ENCODE measurements at places on chromosomes 11 and 22.

- no peak for DNase-seq
Measured at GRCh38 chr11:11512090-11512489, 109.7 kb downstream of the GALNT18 start.

DNA sequence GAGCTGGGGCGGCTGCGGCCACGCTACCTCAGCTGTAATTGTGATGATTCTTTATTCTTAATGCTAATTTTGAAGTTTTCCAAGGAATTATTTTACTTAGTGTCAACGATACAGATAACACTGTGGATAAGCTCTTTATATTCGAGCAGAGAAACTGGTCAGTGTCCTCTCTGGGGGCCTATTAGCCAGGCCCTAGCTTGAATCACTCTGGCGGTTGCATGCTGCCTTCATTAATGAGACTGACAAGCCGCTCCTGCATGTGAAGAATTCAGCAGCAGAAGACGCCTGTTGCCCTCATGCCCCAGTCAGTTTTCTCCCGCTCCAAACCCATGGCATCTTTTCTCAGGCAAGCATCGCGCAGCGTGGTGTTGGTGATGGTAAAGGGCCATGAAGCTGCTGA is 851.7 kb downstream of the OPCML start:
- DNase-seq = no peak

GRCh38 chr22:35835267-35835997 is 117.8 kb downstream of the APOL5 start:
- no peak for DNase-seq

DNA sequence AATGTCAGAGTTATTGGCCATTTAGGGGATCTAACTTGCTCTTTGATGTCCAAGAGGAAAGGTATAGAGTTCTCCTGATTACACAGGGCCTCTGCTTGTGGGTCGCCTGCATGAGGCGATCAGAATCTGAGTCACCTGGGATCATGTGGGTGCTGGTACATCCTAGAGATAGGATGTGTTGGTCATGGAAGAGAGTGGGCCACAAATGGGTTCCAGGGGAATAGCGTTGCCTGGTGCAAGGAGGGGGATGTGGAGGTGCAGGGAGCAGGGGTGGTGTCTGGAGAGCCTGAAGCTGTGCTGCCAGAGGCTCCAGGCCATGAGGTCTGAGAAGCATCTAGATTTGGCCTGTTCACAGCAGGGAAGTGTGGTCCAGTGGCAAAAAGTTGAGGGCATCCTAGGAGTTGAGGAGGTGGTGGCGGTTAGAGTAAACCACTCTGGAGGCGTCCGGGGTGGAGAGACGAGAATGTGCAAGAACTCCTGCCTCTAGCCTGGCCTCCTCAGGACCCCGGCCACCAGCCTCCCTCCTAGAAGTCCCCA is 92.8 kb downstream of the MED15 start:
- no peak for DNase-seq

- no peak for DNase-seq
Measured at GRCh38 chr22:27647540-27647939, 154.0 kb downstream of the MN1 start.

- DNase-seq = no peak
Measured at GRCh38 chr11:7544021-7544420, 30.2 kb downstream of the PPFIBP2 start.

GRCh38 chr11:28743061-28743550 is 634.9 kb downstream of the METTL15 start:
- DNase-seq = no peak

- no peak for DNase-seq
Measured at GRCh38 chr22:23055449-23056179, 14.7 kb upstream of the GNAZ start.

DNA sequence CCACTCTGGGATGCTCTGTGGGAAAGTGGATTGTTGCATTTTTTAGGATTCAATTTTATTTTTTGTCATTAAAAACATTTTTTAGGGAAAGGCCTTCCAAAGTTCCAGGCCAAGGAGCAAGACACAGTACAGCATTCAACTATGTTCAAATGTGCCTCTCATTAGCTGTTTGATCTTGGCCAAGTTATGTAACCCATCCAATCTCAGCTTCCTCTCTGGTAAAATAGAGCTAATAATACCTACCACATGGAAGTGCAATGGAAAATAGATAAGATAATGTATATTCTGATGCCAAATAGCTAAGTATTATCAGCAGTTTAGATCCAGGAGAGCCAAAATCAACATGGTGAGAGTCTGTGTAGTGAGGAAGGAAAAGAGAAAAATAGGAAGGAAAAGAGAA is 220.3 kb upstream of the SESN3 start:
- no peak for DNase-seq

- no peak for DNase-seq
Measured at GRCh38 chr11:117738246-117738957, 58.6 kb downstream of the DSCAML1 start.

- no peak for DNase-seq
Measured at GRCh38 chr11:124658501-124658900, 15.0 kb downstream of the SIAE start.

DNA sequence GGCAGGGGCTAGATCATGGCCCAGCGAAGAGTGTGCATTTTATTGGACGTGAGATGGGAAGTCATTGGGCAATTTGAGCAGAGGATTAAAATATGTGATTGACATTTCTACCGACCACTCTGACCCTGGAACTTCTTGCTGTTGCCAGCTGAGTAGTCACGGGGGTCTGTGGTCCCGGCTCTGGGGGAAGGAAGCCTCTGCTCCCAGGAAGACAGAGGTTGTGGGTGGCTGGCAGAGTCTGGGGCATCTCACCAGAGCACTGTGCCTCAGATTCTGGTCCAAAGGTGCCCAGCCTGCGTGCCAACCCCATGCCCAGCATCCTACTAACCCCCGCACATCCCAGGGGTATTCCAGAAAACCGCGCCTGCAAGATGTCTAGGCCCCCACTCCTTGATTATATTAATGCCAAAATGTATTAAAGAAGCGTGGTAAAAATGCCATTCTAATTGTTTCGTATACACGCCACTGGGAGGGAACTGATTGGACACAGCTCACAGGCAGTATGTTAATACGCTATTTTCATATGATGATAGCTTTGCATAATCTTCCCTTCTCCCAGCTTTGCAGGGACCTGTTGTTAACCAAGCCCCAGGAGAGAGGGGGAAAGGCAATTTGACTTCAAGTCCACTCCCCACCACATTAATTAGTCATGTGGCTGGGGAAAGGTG is 25.3 kb upstream of the LMO1 start:
- no peak for DNase-seq

- no peak for DNase-seq
Measured at GRCh38 chr22:21077884-21078508, 32.2 kb downstream of the LRRC74B start.

DNA sequence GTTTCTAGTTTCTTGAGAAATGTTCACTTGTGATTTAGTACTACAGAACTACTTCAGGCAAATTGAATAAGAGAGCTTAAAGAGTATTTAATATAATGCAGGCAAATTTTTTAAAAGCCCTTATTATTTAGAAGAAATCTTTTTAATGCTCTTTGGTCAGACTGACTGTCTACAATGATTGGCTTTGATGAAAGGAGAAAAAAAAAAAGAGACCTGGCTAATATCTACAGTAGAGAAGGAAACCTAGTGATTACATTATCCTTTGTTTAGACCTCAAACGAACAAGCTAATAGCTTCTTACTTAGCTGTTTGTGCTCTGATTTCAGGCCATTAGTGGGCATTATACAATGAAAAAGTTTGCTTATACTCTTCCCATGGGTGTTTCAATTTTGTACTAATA is 1043.1 kb downstream of the JRKL start:
- no peak for DNase-seq

DNA sequence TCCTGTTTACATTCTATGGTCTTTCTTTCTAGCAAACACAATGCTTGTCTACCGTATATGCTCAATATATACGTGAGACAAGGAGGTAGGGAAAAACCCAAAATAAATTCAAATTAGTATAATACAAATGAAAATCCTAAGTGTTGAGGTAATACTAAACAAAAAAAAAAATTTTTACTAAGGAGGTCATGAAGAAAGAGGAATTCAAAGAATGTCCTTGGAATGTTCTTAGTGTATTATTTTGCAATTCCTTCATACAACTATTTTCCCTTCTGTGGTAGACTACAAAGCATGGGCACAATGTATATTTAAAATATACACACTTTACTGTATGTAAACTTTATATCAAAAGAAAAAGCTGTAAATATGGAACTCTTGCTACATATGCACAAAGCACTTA is 36.4 kb downstream of the PIK3C2A start:
- peak; percentile 31 for DNase-seq

- no peak for DNase-seq
Measured at GRCh38 chr11:79312617-79313529, 128.0 kb downstream of the TENM4 start.

- no peak for DNase-seq
Measured at GRCh38 chr11:68704887-68705286, 20.5 kb downstream of the GAL start.

DNA sequence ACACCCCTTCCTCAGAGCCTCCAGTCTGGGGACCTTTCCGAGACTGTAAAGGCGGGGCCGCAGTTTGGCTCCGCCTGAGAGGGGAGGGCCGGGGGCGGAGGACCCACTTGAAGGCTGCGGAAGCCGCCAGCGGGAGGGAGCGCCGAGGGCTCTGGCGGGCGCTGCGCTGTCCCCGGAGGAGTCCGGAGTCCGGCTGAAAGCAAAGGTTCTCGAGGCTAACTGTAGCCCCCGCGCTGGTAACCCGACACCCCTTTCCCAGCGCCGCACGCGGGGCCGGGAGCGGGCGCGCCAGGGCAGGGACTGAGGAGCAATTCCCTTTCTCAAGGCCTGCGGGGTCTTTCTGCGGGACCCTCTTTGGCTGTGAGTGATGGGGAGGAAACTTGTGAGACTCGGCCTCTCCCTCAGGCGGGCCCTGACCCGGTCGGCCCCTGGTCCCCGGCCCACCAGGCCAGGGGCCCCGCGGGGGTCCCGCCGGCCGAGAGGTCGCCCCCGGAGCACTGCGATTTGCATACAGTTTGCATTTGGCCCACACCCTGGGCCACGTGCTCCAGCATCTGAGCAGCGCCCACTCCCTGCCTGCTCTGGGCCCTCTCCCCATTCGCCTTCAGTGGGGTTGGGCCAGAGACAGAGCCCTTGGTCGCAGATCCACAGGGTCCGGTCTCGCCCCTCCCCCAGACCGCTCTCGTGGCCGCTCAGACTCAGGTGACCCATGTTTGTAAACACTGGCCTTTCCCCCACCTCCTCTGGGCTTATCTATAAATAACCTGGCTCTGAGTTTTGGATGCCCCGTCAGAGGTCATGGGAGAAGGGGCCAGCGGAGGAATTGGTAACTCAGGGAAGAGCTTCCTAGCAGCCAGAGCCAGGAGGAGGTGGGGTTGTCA is 519 bp upstream of the ART5 start:
- DNase-seq = peak; percentile 85

DNA sequence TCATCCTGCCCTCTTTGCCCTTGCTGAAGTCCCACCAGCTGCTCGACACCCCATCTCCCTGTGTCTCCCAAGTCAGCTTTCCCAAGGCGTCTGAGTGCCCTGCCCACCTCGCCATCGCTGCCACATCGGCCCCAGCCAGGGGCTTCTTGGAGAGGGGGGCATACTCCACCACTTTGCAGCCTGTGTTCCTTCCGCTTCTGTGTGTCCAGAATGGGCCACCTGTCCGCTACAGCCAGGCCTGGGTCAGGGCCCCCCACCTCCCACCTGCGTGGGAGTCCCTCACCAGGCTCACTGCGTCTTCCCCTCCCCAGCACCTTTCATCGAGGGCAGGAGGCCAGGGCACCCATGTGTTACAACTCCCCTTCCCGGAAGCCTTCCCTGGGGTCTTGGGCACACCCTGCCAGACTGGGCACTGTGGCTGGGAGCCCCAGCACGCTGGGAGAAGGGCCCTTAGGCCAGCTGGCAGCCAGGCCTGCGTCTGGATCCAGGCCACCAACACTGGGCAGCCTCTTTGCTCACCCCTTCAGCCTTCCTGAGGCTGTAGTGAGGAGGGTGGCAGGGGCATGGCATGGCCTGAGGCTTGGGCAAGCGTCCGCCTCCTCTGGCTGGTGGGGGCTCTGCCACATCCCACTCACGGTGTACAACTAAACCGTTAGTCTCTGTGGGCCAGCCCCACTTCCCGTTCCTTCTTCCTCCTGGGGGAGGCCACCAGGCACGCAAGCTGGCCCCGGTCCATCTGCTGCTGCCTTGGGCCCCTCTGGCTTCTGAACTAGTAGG is 13.4 kb downstream of the CPT1A start:
- DNase-seq = no peak

DNA sequence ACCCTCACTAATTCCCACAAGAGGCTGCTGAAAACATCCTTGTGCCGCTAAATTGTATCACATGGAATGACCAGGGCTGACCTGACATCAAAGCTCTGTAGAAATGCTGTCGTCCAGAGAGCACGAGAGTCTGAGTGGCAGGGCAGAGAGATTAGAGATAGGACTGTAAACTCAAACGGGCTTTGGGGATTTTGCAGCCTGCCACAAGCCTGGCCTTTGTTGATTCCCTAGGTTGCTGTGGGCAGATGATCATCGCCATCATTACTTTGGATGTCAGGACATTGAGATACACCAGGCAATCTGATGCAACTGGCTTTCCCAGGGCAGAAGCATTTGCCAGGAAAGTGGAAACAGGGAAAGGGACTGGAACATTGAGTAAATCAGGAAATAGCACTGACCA is 131.6 kb downstream of the ETS1 start:
- DNase-seq = no peak

DNA sequence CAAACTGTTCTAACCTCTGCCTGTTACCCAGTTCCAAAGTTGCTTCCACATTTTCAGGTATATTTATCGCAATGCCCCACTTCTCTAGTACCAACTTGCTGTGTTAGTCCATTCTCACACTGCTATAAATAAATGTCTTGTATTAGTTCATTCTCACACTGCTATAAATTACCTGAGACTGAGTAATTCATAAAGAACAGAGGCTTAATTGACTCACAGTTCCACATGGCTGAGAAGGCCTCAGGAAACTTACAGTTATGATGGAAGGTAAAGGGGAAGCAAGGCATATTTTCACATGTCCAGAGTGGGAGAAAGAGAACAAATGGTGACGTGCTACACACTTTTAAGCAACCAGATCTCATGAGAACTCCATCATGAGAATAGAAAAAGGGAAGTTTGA is 130.4 kb upstream of the C11orf87 start:
- no peak for DNase-seq

- peak; percentile 47 for DNase-seq
Measured at GRCh38 chr11:4134806-4135205, 40.2 kb downstream of the RRM1 start.
